ENCODE measurements at places on chromosomes 1 and 21.
A peak's percentile ranks its signal among the peaks of the same experiment; 100 is the strongest.

DNA sequence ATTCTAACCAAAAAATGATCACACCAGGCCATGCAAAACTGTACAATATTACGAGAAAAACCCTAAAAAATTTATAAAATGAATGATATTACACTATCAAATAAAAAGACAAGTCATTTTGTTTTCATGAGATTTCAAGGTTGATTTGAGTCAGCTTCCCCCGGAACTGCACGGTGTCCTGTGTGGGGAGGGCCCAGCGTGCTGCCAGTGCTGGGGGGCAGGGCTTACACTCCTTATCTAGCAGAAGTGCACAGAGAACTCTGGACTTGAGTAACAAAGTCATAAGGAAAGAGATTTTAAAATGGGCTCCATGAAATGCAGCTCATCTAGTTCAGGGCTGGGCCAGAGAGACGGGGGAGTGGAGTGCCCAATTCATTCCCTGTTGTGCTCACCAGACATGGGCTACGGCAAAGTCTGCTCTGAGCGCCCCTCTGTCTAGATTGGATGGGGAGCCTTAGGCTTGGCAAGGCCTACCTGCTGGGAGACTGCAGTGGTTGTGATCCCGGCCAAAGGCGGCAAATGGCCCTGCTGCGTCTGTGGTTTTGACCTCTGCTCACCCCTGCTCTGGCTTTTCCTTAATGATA is 50.1 kb downstream of the COQ8A start:
- DNase-seq: no peak

GRCh38 chr1:205284420-205285144 is 37.0 kb downstream of the NUAK2 start:
- DNase-seq: peak; percentile 92

DNA sequence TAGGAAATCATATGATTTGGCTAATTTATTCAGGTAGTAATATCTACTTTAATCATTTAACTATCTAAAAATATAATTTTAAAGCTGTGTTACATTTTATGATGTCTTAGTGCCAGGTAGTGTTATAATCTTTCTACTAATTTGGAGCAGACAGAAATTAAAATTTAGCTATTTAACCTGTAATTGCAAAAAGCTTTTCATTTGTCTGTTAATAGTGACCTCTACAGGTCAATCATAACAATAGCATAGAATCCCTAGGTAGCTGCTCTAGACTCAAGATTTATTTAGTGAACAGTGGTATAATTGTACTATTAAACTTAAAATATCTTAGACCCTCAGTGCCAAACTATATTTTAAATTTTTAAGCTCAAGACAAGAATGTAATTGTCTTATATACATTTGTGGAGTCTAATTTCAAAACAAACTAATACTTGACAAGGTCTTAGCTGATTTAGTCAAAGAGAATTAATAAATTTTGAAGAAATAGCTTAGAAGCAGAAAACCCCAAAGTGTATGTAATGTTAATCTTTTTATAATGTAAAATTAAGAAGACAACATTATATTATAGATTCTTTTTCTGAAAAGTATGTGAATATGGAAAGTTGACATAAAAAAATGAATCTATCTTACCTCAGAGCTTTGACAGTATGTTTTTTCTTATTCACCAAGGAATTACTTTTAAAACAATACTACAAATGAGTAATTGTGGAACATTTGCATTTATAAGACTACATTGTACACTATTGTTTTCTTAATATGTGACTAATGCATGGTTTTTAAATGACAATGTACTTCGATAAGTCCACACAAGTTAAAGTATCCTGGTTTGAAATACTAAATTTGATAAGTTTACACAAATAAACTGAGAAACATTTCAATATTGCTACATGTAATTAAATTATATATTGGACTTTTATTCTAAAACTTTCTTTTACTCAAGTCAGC is 64.1 kb upstream of the RNPC3 start:
- DNase-seq: no peak

GRCh38 chr1:208450958-208451357 is 206.8 kb upstream of the PLXNA2 start:
- DNase-seq: no peak

DNA sequence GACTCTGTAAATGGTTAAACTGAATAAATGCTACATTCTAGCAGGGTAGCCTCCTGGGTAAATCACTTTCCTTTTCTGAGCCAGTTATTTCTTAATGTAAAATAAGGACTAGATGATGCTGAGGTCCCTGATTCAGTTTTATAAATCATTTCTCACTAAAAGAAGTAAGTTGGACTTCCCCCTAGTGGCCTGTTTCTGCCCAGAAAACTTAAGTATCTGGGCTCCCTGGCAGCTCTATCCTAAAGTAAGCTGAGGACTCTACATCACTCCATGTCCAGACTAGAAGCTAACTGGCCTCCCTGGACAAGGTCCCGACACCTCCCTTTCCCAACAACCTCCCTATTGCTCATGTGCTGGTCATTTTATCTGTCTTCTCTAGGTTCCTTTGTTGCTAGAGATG is 3.0 kb downstream of the GPN2 start:
- DNase-seq: no peak

GRCh38 chr1:200741551-200742207 is 3.0 kb downstream of the CAMSAP2 start:
- DNase-seq: no peak

DNA sequence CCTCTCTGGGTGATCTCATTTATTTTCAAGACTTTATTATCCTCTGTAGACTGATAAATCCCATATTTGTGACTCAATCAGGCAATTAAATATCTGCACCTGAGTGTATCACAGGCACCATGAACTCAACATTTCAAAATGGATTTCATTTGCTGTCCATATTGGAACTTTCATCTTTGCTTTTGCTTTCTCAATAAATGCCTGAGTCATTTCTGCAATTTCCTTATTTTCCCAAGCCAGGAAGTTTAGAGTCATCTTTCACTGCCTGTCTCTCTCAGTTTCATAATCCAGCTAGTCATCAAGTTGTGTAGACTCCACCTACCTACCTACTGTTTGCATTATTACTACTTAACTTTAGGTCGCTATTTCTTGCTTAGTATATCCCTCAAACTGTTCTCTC is 540.9 kb downstream of the LMO4 start:
- no peak for DNase-seq

- no peak for DNase-seq
Observed at GRCh38 chr1:152879559-152880198, 1.6 kb downstream of the SMCP start.

Data from DND-41 (cell line).